Ammon's horn (tissue), 1 donor: ENCODE measurements at places on chromosomes 13 and 19.

DNA sequence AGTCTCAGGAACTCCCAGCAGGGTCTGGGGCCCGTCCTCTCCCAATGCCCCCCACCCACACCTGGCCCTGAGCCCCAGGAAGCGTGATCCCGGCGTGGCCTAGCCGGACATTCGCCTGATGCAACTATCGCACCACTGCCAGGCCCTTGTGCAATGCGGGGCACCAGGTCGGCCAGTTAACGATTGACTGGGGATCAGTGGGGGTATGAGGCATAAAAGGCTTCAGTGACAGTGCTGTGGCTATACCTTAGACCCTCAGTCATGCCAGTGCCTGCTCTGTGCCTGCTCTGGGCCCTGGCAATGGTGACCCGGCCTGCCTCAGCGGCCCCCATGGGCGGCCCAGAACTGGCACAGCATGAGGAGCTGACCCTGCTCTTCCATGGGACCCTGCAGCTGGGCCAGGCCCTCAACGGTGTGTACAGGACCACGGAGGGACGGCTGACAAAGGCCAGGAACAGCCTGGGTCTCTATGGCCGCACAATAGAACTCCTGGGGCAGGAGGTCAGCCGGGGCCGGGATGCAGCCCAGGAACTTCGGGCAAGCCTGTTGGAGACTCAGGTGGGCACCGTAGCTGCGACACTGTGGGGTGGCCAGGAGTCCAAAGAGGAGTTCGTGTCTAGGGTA, at the start of gene ANGPTL8:
TSS of gene ANGPTL8 (plus strand) at position 243 of the 624 bp plus-strand sequence. CDS start at position 262, 19 bp downstream.
- DNase-seq, result no peak

GRCh38 chr19:43132696-43133095, 50.2 kb upstream of the PSG2 start:
- no peak for DNase-seq

DNA sequence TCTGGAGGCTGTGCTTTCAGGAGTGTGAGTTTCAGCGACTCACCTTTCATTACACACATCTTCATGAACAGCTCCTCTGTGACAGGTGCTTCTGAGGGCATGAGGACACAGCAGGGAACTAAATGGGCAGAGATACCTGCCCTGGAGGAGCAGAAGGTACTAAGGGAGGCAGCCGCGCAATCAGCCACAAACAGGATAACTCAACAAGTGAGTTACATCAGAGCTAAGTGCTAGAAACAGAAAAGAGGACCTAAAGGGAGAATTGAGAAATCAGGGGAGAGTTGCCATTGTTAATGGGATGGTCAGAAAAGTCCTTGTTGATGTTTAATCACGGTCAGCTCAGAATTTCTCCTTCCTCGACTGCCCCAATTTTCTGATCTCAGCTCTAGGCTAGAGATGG, 42.5 kb downstream of the SYDE1 start:
- DNase-seq, result no peak

GRCh38 chr19:46596008-46596407, 5.1 kb upstream of the CALM3 start:
- no peak for DNase-seq

DNA sequence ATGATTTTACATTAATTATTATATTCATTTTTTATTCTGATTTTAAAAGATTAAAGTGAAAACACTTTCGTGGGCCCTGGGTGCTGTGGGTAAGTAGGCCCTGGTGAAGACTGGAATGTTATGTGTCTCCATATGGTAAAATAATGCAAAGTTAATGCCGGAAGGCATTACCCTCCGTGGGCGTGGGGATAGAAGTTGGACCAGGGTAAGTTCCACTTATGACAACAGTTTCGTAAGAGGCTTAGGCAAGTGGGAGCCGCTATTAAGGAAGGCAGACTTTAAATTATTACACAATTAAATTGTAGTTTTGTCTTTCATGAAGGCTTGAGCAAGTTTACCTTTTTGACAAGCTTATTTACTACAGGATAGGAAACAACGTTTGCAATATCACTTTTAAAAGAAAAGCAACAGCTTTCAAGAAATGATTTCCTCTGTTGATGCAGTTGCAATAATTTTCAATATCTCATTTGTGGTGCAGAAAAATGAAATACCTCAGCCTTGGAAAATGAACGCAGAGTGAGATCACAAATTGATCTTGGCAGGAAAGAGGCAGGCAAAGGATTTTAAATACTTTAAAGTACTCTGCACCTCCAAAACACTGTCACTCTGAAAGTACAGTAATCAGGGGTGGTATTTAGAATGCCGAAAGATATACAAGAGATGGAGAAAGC, 310.6 kb downstream of the DCT start:
- DNase-seq, result no peak

DNA sequence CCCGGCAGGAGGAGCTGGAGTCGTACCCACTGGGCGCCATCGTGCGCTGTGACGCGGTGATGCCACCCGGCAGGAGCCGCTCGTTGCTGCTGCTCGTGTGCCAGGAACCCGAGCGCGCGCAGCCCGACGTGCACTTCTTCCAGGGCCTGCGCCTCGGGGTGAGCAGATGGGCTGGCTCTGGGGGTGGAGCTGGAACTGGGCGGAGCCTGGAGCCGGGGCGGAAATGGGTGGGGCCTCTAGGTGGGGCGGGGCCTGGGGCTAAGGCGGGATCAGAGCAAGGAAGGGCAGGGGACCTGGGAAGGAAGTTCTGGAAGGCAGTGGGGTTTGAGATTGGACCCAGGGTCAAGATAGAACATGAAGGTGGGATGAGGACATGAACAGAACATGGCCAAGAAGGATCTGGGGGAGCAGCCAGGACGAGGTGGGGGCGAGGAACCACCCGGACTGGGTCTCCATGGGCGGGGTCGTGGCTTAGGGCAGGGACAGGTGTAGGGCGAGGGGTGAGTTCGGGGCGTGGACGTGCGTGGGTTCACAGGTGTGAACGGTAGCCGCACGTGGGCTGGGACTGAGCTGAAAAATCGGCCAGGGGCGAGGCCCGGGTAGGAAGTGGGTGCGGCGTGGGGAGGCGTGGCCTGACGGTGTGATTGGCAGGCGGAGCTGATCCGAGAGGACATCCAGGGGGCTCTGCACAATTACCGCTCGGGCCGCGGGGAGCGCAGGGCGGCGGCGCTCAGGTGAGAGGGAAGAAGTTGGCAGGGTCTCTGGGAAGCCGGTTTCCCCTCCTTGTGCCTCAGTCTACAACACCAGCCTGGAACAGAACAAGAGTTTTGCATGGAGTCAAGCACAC, 4.7 kb downstream of the EPS8L1 start:
- no peak for DNase-seq

- DNase-seq, result no peak
These were observed 24.0 kb upstream of the EIF3G start for GRCh38 chr19:10143681-10144080.

DNA sequence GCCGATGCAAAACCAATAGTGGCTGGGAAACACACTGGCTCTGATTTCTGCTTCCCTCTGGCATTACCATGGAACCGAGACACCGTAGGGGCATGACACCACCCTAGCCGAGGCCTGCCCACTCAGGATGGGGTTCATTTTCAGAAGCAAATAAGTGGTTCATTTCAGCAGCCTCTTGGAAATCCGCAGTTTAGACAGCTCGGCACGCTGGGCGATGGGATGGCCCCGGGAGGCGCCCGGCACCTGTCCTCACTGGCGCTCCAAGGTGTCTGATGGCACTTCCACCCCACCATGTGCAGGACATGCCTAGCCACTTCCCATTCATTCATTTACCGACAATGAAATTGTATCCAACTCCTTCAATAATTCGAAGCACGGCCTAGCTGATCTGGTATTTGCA, 33.8 kb downstream of the KLF2 start:
- DNase-seq, result no peak

DNA sequence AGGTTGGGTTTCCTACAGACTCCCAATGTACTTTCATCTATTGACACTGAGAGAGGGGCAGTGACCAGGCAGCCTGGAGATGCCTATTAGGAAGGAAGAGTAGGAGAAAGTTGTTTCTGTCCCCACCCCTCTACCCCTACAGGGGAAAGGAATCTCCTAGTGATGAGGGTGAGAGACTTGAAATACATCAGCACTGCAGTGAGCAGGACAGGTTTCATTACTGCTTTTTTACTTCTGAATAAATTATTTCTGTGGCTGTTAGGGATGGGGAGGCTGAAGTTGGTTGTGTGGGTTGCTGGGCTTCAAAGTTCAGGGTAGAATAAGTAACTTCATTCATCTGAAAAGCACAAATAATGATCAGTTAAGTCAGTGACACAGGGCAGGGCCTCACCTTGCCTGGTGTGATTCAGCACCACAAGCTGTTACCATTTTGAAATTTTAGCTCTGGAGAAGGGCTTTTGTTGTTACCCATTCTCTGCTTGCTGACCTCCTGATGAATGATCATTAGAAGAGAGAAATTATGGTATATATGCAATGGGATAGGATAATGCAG, 19.3 kb downstream of the CEACAM1 start:
- no peak for DNase-seq

- peak; percentile 71 for DNase-seq
These were observed 610 bp downstream of the ZNF791 start for GRCh38 chr19:12611361-12611699.

DNA sequence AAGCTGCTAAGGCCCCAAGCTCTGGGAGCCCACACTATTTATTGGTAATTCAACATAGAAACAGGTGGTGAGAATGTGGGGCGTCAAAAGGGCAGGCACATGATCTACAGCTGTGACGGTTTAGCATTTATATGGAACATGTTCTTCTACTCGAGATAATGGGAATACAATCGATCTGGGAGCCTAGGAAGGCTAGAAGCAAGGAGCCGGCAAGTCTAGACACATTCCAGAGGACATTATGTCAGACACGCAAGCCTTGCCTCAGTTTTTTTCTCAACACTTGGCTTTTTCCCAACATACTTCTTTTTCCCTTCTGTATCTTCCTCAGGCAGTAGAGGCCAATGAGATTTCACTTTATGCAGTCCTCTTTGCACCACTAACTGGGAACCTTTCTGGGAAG, 315.7 kb upstream of the SLITRK5 start:
- no peak for DNase-seq

GRCh38 chr13:108961542-108962125, 332.2 kb downstream of the MYO16 start:
- peak; percentile 66 for DNase-seq
